ENCODE measurements at places on chromosomes 11 and 22.

DNA sequence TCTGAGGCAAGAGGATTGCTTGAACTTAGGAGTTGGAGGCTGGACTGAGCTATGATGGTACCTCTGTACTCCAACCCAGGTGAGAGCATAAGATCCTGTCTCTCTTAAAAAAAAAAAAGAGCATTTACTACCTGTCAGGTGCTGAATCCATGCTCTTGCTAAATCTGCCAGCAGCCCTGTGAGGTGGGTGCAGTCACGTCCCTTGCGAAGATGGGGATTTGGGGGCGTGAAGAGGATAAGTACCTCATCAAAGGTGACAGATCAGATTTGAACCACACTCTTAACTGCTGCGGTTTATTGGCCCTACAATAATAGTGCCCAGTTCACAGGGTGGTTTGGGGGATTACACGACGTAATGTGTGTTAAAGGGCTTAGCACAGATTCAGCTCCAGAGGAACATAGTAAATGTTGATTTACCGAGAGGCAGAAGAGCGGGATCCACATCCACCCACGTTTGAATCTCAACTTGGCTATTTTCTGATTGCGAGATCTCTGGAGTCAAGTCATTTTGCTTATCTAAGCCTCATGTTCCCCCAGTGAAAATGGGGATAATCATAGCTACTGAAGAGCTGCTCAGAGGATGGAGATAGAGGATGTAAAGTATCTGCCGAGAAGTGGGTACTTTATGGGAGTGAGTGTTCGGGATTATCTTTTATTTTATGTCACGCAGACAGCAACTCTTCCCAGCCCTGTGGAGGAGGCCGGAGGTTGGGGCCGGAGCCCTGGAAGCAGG is 28.1 kb upstream of the LRRC10B start:
- H3K4me3 ChIP-seq = no peak overlapping the region
- H3K36me3 ChIP-seq = no peaks in the 10 kb centered on the region
- no peak overlapping the region for H3K27ac ChIP-seq

- no peaks in the 10 kb centered on the region for H3K4me1 ChIP-seq
- no peaks in the 10 kb centered on the region for H3K27me3 ChIP-seq
- no peak overlapping the region for H3K4me3 ChIP-seq
- no peaks in the 10 kb centered on the region for H3K36me3 ChIP-seq
- H3K27ac ChIP-seq = no peak overlapping the region
- DNase-seq = no peak
Measured at GRCh38 chr22:47397673-47398072, 635.2 kb downstream of the TBC1D22A start.

DNA sequence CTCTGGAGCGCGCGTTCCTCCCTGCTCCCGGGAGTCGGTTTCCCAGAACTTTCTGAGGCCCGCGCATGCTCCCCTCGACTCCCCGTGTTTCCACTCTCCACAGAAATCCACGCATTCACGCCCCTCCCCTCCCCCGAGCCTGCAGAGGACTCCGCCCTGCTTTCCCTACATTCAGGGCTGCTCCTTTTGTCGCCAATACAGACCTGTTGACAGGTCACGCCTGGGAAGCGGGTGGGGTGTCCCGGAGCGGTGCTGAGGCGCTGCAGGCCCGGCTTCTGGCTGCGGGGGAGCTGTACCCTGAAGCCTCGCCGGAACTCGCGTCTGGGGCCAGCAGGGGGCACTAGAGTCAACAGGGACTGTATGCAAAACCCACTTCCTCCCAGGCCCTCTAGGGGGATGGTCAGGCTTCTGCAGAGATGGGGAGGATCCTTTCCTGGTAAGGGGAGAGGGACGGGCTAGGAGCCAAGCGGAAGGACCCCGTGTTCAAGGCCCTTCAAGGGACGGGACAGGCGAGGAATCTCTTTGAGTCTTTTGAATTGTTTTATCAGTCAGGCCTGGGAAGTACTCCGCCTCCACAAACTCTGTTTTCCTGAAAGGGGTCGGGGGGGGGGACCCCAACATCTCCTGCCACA is at the start of gene PRAME:
PRAME (minus strand) TSS at position 294 of the 632 bp plus-strand sequence. CDS start 2,433 bp downstream, outside the sequence.
- H3K4me1 ChIP-seq = peaks cover 3% of the 10 kb centered on the region
- peak; percentile 90 for DNase-seq
- no peaks in the 10 kb centered on the region for H3K27me3 ChIP-seq

- no peaks in the 10 kb centered on the region for H3K27me3 ChIP-seq
- no peaks in the 10 kb centered on the region for H3K36me3 ChIP-seq
- DNase-seq = no peak
- H3K4me1 ChIP-seq = no peaks in the 10 kb centered on the region
Measured at GRCh38 chr22:27820896-27821866, 19.6 kb upstream of the MN1 start.

GRCh38 chr11:7513234-7514098 is at the start of gene PPFIBP2:
Gene PPFIBP2, plus strand, starts transcription at chr11:7513999. Its CDS starts 35,477 bp downstream, at chr11:7549476.
- no peaks in the 10 kb centered on the region for H3K27me3 ChIP-seq
- H3K4me3 ChIP-seq = peak within 1 kb of the TSS; percentile 82
- peak; percentile 74 for DNase-seq
- peaks cover 27% of the 10 kb centered on the region for H3K4me1 ChIP-seq
- peak within 1 kb of the TSS; percentile 96 for H3K27ac ChIP-seq

DNA sequence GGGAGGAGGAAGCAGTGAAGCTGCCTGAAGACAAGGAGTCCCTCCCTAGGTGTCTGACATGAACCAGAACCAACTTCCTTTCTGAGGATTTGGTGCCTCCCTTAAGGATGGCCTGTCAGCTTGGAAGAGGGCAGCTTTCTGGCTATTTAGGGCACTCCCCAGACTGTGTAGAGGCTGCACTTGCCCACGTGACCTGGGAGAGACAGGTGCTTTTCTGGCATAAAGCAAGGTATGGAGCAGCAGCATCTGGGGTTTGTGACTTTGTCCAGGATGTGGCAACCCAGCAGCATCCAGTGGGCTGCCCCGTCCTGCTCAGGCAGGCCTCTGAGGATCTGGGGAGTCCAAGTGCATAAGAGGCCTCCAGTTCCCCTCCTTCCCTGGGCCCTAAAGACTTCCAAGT is 42.0 kb upstream of the TLCD5 start:
- no peak for DNase-seq
- H3K27me3 ChIP-seq = no peaks in the 10 kb centered on the region
- H3K4me1 ChIP-seq = no peaks in the 10 kb centered on the region
- no peak overlapping the region for H3K27ac ChIP-seq

DNA sequence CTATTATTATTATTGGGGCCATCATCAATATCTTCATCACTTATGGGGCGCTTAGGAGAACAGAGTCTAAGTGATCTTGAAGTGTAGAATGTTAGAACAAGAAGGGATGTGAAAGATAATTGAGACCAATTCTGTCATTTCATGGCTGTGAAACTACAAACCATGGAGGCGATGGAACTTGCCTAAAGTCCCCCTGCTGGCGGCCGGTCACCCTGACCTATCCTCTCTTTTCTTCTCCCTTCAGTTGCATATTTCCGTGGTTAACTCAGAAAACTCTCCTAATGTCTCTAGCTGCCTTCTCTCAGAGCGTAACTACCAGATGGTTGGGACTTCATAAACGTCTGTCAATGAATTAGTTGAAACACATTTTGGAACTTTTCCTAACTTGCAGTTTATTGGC is 6.6 kb upstream of the OR4B1 start:
- H3K4me3 ChIP-seq = no peak overlapping the region
- H3K36me3 ChIP-seq = no peaks in the 10 kb centered on the region
- DNase-seq = no peak
- no peaks in the 10 kb centered on the region for H3K27me3 ChIP-seq
- no peak overlapping the region for H3K27ac ChIP-seq

DNA sequence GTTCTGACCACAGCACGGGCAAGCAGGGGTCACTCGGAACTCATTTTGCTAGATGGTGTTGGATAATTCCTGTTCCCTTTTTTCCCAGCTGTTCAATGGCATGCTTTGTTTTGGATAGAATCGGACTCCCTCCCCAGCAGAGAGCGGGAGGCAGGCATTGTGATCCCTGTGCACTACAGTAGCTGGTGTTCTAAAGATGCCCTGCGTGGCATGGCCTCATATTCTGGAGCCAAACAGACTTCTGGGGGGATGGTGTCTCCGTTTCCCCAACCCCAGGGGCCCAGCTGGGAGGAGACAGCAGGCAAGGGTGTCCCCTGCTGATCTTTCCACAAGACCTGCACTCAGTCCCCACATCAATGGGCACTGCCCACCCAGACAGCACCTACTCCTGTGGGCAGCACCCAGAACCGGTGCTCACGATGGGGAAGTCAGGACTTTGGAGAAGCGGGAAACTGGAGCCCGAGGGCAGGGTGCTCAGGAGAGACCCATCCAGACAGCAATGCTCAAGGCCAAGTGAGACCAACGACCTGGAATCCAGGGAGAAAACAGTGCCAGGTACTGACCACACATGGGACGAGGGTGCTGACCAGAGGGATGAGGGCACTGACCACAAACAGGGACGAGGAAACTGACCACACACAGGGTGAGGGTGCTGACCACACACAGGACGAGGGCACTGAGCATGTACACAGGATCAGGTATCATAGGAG is 934.9 kb downstream of the BRD1 start:
- no peaks in the 10 kb centered on the region for H3K36me3 ChIP-seq
- DNase-seq = no peak
- no peak overlapping the region for H3K27ac ChIP-seq

- no peaks in the 10 kb centered on the region for H3K36me3 ChIP-seq
- peaks cover 99% of the 10 kb centered on the region for H3K27me3 ChIP-seq
- no peak for DNase-seq
- H3K4me1 ChIP-seq = no peaks in the 10 kb centered on the region
Measured at GRCh38 chr22:37416827-37417226, 10.5 kb downstream of the ELFN2 start.

GRCh38 chr11:67356864-67357561 is 3.7 kb upstream of the POLD4 start:
- no peak overlapping the region for H3K27ac ChIP-seq
- no peaks in the 10 kb centered on the region for H3K27me3 ChIP-seq
- H3K4me3 ChIP-seq = peak overlapping the region; percentile 44
- peak; percentile 69 for DNase-seq

GRCh38 chr11:47786373-47786772 is 19.2 kb upstream of the FNBP4 start:
- H3K36me3 ChIP-seq = peaks cover 13% of the 10 kb centered on the region
- no peak overlapping the region for H3K4me3 ChIP-seq
- H3K27ac ChIP-seq = no peak overlapping the region
- no peak for DNase-seq
- no peaks in the 10 kb centered on the region for H3K4me1 ChIP-seq

- H3K27me3 ChIP-seq = no peaks in the 10 kb centered on the region
- peak within 1 kb of the TSS; percentile 47 for H3K27ac ChIP-seq
- H3K4me1 ChIP-seq = peaks cover 8% of the 10 kb centered on the region
- peak; percentile 57 for DNase-seq
Measured at GRCh38 chr11:104968355-104968855, at the start of gene CASP4. Gene CASP4, minus strand, starts transcription at chr11:104968574. Its CDS starts 49 bp downstream, at chr11:104968525.

GRCh38 chr11:116033931-116034553 is 529.8 kb upstream of the CADM1 start:
- no peak overlapping the region for H3K27ac ChIP-seq
- H3K4me1 ChIP-seq = no peaks in the 10 kb centered on the region
- H3K27me3 ChIP-seq = no peaks in the 10 kb centered on the region
- no peaks in the 10 kb centered on the region for H3K36me3 ChIP-seq

- no peak for DNase-seq
- no peaks in the 10 kb centered on the region for H3K36me3 ChIP-seq
- H3K4me3 ChIP-seq = no peak overlapping the region
- no peak overlapping the region for H3K27ac ChIP-seq
Measured at GRCh38 chr11:113389272-113389671, 1.7 kb downstream of the ANKK1 start.

DNA sequence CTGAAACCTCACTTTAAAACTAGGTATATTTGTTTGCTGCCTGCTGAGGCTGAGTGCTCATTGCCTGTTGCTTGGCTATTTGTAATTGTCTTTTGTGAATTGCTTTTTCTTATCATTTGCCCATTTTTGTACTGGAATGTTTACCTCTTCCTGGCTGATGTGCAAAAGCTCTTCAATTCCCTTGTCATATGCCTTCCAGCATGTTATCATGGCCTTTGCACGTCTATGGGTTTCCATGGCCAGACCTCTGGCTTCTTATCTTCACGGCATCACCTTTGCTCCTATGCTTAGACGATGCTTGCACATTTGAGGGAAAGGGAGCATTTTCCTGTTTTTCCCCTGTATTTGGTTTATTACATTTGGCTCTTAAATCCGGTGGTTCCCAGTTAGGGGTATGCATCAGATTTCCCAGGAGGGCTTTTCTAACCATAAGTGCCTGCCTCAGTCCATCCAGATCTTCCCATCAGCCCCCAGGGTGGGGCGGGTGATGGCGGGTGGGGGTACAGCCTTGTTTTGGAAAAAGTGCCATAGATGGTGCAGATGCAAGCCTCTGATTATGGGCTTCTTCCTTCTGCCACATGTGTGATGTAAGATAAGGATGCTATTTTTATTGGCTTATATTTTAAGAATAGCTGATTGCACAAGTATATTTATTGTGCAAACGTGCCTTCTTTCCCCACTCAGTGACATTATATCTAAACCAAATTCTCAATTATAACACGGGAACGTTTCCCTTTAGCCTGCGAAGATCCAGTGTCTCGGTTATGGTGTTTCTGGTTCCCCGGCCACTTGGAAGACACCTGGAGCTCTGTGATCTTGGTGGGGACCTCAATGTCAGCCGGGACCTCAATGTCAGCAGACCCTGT is 70.6 kb upstream of the SEPTIN5 start:
- 0 out of 2 replicates have a peak, but pooled peaks cover 8% of the 10 kb centered on the region for H3K27me3 ChIP-seq
- no peak for DNase-seq
- no peak overlapping the region for H3K27ac ChIP-seq
- H3K36me3 ChIP-seq = no peaks in the 10 kb centered on the region

DNA sequence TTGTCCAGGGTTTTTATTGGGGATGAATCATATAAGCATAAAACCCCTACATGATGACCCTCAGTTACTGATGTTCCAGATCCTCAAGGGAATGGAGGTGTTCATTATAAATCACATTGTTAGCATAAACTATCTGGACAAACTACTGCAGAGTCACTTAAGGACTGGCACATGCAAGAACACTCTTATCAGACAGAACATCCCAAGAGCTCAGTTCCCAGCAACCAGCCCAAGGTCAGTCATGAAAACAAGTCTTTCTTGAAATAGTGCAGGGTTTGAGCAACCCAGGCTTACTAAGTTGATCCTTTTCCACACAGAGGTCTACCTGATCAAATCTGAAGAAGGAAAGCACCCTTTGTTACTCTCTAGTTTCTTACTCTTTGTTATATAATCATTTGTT is 13.5 kb upstream of the PTS start:
- no peak for DNase-seq
- no peak overlapping the region for H3K27ac ChIP-seq
- no peak overlapping the region for H3K4me3 ChIP-seq
- peaks cover 6% of the 10 kb centered on the region for H3K4me1 ChIP-seq
- H3K27me3 ChIP-seq = no peaks in the 10 kb centered on the region
- H3K36me3 ChIP-seq = no peaks in the 10 kb centered on the region

DNA sequence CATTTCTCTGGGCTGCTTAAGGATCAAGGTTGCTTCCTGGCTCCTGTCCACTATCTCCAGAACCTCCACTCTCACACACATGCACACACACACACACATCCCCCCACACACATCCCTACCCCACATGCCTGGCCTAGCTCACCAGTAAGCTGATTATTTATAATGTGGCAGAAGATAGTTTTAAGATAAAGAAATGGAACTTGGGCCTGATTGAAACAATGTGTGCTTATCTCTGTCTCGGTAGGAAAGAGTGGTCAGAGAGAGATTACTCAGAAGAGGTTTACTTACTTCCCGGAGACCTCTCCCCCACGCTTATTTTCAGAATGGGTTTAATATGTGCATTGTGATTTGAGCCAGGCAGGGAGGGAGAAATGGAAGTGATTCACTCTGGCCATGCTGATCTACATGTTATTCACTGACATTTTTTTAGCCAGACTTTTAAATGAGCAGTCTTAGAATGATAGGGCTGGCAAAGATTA is 422.4 kb downstream of the TENM4 start:
- no peak overlapping the region for H3K27ac ChIP-seq
- peaks cover 5% of the 10 kb centered on the region for H3K4me1 ChIP-seq
- no peaks in the 10 kb centered on the region for H3K27me3 ChIP-seq
- no peaks in the 10 kb centered on the region for H3K36me3 ChIP-seq
- H3K4me3 ChIP-seq = no peak overlapping the region
- no peak for DNase-seq
